ENCODE measurements at places on chromosomes 3 and 15. TPM values are rescaled to one million over a fixed set of nuclear protein-coding genes. Genes with fewer than 3 reads are reported as not detected.

DNA sequence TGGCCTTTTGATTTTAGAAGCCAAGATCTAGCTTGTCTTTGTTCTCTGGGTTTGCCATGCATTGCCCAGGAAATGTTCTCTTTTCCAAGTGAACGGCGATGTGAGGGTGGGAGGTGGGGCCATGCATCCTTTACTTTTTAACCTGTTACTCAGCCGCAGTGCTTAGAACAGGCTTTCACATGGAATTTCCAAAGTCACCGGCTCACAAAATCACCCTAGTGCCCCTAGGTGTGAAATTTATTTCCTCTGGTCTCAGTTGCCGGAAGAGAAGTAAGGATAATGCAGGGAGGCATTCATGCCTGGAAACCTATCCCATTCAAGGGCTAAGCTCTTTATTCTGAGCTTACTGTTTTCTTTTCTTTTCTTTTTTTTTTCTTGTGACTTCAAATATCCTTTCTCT is 93.2 kb downstream of the CACNA2D3 start:
- no peak for DNase-seq

SUSD5 gene
- not detected for total RNA-seq

DNA sequence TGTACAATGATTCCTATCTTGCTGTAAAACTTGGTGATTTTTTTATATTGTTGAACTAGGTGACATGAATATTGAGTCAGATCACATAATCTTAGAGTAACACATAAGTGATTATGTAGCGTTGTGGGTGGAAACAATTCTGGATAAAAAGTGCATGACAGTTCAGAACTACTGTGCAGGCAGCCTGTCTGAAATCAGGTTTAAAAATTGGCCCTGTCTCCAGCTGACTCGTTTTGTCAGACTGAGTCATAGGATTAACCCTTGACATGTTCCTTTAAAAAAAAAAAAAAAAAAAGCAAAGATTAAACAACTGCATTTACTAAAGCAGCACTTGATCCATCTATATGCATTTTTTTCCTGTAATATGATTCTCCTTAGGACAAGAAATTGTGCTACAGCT is 160.0 kb upstream of the CGNL1 start:
- no peak for DNase-seq

GRCh38 chr3:70614111-70614510 is 301.7 kb upstream of the MDFIC2 start:
- DNase-seq, result no peak

TGM4 gene
- not detected for total RNA-seq

BCHE gene
- total RNA-seq, result not detected

GRCh38 chr3:195168009-195168762 is 102.8 kb downstream of the XXYLT1 start:
- no peak for DNase-seq

TMEM44 gene
- total RNA-seq, result 6.3 TPM

DNA sequence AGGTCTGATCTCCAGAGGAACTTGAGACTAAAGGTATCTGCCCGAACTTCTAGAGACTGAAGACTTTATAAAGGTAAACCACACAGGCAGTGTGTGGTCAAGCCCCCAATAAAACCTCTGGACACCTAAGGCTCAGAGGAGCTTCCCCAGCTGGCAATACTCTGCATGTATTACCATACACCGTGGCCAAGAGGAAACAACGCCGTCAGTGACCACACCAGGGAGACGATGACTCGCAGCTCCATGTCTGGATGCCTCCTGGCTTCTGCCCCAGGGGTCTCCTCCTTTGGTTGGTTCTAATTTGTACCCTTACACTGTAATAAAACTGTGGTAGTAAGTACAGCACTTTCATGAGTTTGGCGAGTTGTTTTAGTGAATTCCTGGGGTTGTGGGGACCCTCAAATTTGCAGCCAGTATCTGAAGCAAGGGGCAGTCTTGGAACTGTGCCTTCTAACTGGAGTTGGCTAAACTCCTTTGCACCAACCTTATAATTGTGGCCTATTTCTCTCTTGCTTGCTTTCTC is 32.1 kb upstream of the BCL2L10 start:
- DNase-seq, result no peak

DNA sequence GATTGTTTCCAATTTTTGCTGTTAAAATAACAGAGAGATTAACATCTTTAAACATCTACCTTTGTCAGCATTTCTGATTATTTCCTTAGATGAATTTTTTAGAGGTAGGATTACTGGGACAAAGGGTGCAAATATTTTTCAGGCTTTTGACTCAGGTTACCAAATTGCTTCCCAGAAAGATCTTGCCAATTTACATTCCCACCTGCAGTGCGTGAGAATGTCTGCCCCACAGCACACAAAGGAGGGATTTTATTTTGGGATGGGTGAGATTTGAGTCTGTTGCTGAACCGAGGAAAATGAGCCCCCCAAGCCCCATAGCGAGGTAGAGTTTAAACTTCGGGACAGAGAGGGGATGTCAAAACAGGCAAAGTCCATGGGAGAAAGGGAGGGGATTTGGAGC is 25.9 kb upstream of the RNU6-1 start:
- DNase-seq, result no peak

DNAJB8 gene
- total RNA-seq, result not detected

GRCh38 chr3:51386159-51386851 is 1.2 kb downstream of the MANF start:
- no peak for DNase-seq

HHATL gene
- total RNA-seq, result not detected

SACM1L gene
- total RNA-seq, result 91.6 TPM

- no peak for DNase-seq
Measured at GRCh38 chr3:134872440-134873388, 77.7 kb downstream of the EPHB1 start.

TM6SF1 gene
- total RNA-seq, result 16.3 TPM

GRCh38 chr15:63458794-63459395 is 45.5 kb upstream of the USP3 start:
- no peak for DNase-seq

DNA sequence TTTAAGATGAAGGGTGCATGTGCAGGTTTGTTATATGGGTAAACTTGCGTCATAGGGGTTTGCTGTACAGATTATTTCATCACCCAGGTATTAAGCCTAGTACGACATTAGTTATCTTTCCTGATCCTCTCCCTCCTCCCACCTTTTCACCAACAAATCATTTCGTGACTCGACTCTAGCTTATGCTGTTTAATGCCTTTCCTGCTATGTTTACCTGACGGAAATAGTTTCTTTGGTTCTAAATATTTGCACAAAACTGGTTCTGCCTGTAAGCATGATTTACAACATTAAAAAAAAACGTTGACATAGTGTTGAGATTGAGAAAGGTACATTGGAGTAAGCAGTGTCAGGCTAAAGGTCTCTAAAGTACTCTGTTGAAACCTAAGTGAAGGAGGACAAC is 2.4 kb downstream of the GNL3 start:
- no peak for DNase-seq

DNA sequence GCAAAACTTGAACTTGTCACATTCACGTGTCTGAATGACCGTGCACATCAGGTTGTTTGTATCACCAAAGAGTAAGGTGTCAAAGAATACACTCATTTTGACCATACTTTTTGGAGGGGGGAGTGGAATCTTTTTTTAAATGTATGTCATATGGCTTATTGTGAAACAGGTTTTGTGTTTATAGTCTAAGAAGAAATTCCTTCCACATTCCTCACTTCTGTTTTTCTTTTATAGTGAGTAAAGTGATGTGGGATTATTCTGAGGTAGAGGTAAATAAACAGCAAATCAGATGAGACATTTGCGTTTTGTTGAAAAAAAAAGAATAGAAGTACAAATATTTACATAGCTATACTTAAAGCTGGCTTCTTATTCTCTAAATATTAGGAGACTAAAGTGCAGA is 33.0 kb downstream of the SRP14 start:
- no peak for DNase-seq

RTP2 gene
- not detected for total RNA-seq

OXTR gene
- 0.45 TPM for total RNA-seq

GRCh38 chr3:12327021-12327420 is 38.2 kb downstream of the PPARG start:
- no peak for DNase-seq

LRTM1 gene
- not detected for total RNA-seq

DNA sequence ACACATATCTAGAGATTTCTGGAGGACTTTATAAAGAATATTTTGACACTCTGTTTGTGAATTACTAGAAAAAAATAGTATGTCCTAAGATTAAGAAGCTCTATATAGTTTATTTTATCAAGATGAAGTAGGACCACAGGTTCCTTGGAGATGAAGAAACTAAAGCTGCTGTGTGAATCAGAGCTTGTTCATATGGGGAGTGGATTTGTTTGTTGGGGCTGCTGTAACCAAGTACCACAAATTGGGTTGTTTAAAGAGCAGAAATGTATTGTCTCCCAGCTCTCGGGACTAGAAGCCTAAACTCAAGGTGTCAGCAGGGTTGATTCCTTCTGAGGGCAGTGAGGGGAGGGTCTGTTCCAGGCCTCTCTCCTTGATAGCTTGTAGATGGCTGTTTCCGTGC is 270.6 kb upstream of the UMPS start:
- no peak for DNase-seq

GRCh38 chr3:49482766-49483165 is 12.7 kb downstream of the DAG1 start:
- no peak for DNase-seq

CHMP2B gene
- total RNA-seq, result 22.9 TPM

- DNase-seq, result no peak
Measured at GRCh38 chr3:7038394-7038793, 177.5 kb downstream of the GRM7 start.

SEC11A gene
- total RNA-seq, result 99.1 TPM

SOX14 gene
- total RNA-seq, result not detected

PLA2G4F gene
- total RNA-seq, result not detected

GRCh38 chr15:28929200-28929599 is 43.4 kb downstream of the APBA2 start:
- no peak for DNase-seq

DNA sequence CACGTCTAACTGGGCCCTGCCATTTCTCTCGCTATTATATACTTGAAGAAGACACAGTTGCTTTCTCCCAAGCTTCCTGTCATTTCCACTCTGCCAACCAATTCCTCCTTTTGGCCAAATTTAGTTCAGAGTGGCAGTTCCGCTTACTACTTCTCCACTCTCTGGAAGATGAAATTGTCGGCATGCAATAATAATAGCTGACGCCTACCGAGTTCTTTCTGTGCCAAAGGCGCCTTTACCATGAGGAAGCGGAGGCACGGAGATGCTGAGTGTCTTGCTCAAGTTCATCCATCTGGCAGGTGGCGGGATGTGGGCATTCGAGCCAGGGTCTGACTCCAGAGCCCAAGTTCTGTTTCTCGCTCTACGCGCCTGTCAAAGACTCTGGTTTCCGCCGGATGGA is 14.6 kb upstream of the NRROS start:
- DNase-seq, result no peak
